ENCODE measurements at places on chromosomes 6 and 20. TPM values are rescaled to one million over a fixed set of nuclear protein-coding genes. Genes with fewer than 3 reads are reported as not detected.

Gene FANCE
- total RNA-seq, result 26.6 TPM

GRCh38 chr6:145178391-145178790 is 556.9 kb downstream of the EPM2A start:
- no peak for DNase-seq

Gene TREM2
- total RNA-seq, result not detected

DNA sequence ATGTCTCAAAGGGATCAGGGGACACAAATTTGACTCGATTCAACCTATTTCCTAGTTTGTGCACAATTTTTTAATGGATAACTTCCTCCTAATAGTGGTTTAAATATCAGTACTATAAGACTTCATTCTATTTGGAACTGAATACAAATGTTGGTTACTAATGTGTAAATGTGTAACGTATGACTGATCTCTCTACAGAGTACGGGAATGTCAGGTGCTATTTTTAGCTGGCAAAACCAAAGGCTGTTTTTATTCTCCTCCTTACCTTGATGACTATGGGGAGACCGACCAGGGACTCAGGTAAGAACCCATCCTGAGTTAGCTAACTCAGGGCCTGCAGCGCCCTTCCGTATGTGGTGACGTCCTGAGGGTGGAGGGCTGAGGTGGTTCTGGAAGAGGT is 33.0 kb downstream of the PRPH2 start:
- no peak for DNase-seq

DNA sequence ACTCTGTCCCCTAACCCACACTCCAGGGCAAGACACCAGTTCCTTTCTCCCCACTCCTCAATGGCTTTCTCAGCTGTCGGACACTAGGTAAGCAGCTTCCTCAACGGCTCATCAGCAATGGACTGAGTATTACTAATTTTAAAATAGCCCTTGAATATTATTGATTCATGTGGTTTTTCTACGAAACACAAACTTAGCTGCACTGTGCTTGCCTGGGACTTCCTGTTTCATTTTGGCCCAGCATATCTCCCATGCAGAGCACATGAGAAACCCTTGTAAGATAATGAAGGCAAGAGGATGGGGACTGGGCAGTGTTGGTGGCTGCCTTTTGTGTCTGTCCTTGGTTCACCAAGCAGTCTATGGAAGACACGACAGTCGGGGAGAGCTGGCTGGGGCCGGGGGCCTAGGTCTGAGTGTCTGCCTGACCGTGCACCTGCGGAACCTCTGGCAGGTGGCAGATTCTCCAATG is 48.9 kb downstream of the RNASET2 start:
- no peak for DNase-seq

- no peak for DNase-seq
These were observed 74.2 kb upstream of the DSP start for GRCh38 chr6:7467007-7467897.

- no peak for DNase-seq
These were observed 1.1 kb downstream of the RAB32 start for GRCh38 chr6:146544616-146545182.
